ENCODE measurements at places on chromosomes 12 and 14. TPM values are rescaled to one million over a fixed set of nuclear protein-coding genes. Genes with fewer than 3 reads are reported as not detected.

- DNase-seq: no peak
Measured at GRCh38 chr12:90999527-90999926, 5.2 kb downstream of the EPYC start.

DNA sequence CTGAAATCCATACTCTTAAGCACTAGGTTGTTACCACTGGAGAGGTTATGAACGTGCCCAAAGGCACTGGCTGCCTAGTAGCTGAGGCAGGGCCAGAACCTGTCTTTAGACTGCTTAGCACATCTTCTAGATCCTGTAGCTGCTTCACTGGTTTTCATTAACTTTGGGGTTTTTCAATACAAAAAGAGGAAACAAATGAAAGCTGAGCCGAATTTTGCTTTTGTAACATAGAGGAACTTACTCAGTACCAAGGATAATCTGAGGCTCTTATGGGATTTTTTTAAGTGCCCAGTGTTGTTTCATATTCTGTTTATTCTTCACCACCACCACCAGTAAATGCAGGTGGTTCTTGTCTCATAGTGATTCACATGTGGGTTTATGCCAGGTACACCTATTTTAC is 396.1 kb downstream of the RAD51B start:
- DNase-seq: no peak

The ANO2 gene
- total RNA-seq: not detected

DNA sequence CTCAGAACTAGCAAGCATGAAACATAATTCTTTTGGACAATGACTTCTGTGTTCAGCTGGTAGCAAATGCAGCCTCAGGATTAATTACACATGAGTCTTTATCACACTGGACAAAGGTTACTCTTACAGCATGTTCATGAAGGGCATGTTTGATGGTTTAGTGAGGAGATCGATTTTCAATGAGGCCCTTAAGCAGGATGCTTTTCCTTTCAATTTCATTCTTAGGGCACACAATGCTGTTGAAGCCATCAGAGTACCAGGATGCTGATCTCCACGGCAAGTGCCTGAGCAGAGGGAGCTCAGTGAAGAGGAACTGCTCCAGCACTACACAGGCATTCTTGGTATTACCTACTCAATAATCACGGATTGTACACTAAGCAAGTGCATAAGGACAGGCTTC is 542.0 kb downstream of the SNAPC1 start:
- DNase-seq: no peak

The PPP1R1A gene
- total RNA-seq: not detected

- DNase-seq: no peak
Measured at GRCh38 chr12:32536000-32536345, 136.6 kb downstream of the FGD4 start.

DNA sequence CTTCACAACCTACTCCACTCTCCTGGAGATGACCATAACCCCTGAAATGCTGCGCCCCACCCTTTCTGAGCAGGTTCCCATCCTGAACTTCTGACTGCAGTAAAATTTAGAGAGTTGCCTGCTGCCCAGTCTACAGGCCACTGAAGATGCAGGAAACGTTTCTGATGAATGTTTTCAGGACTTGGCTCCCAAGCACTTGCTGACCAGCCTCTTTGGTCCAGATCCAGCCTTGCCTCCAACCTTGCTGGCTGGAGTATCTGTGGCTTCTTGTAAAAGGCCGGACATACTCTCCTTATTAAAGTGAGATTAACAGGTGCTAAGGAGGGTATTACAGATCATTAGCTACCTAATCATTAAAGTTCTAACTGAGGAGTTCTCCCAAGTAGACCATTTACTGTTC is 70.3 kb upstream of the STXBP6 start:
- no peak for DNase-seq

The SCN8A gene
- 0.64 TPM for total RNA-seq

GRCh38 chr14:86013641-86014040 is 483.7 kb downstream of the FLRT2 start:
- DNase-seq: no peak

DNA sequence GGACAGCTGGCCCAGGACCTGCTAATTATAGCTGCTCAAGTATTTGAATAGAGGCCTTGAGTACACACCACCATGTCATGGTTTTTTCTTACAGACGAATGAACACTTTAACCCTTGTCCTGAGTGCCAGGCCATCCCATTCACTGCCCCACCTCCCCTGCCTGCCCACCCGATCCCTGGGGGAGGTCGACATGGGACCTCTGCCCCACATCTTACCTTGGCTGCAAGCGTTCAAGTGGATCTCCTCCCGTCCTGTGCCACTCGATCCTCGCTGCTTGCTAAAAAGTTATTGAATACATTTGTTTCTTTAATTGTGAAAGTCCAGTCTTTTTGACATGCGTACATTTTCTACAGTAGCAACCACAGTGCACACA is 10.3 kb downstream of the RTL1 start:
- no peak for DNase-seq

The LIN52 gene
- total RNA-seq: 13.5 TPM

DNA sequence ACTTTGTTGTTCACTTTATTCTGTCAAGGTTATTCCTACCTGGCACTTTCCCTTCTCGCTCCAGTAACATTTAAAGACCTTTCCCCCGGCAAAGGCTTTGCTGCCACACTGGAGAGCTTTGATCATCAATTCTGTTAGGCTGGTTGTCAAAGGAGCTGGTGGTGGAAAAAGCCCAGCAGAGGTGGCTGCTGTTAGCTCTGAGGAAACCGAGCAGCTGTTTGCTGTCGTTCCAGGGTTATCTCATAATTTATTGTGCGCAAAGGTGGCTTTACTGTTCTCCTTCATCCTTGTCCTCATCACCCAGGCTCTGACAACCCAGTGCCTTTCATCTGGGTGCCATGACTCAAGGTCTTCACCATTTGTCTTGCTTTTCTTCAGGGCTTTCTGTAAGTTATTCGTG is 38.2 kb upstream of the CRADD start:
- no peak for DNase-seq

DNA sequence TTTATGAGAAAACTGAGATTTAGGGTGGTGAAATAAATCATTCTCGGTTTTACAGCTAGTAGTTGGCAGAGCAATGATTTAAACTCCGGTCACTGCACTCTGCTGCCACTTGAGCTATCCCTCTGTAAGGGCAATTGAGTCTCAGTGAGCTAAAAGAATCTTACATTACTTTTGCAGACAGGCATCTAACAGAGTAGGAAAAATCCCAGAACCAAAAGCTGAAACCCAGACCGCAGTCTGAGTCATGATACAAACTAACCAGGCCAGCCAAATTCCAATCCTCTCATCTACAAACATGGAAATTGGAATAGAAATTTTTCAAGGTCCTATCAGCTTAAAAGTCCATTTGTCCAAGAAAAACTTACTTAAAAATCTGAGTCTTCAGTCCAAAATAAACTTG is 73.7 kb downstream of the ANKS1B start:
- no peak for DNase-seq

DNA sequence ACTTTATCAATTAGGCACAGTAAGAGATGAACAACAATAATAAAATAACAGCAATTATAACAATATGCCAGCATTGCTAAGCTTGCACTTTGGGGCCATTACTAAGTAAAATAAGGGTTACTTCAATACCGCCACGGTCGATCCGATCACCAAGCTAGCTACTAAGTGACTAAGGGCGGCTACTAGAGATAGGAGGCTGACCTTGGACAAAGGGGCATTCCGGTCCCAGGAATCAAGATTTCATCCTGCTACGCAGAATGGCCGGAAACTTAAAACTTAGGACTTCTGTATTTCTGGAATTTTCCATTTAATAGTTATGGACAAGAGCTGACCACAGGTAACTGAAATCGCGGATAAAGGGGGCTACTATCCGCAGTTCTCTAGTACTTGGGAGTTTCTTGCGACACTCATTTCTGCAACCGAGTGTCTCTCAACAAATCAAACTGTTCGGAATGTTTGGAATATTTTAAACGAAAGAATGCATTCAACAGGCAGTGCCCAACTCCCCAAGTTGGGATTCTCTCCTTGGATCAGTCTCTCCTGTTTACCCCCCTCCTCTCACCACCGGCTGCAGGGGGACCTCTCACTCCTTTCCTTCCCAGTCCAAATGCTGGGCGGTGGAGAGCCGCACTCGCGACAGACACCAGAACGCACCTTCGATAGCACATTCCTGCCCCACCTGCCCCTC is 650 bp downstream of the HEBP1 start:
- no peak for DNase-seq

DNA sequence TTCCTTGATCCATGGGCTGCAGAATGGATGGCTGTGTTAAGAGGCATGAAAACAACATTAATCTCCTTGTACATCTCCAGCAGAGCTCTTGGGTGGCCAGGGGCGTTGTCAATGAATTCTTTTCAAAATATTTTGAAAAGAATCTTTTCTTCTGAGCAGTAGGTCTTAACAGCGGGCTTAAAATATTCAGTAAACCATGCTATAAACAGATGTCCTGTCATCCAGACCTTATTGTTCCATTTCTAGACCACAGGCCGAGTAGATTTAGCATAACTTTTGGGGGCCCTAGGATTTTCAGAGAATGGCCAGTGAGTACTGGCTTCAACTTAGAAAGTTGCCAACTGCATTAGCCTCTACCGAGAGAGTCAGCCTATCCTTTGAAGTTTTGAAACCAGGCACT is 130.2 kb downstream of the RAD51B start:
- no peak for DNase-seq

The GNPTAB gene
- 19.6 TPM for total RNA-seq

DNA sequence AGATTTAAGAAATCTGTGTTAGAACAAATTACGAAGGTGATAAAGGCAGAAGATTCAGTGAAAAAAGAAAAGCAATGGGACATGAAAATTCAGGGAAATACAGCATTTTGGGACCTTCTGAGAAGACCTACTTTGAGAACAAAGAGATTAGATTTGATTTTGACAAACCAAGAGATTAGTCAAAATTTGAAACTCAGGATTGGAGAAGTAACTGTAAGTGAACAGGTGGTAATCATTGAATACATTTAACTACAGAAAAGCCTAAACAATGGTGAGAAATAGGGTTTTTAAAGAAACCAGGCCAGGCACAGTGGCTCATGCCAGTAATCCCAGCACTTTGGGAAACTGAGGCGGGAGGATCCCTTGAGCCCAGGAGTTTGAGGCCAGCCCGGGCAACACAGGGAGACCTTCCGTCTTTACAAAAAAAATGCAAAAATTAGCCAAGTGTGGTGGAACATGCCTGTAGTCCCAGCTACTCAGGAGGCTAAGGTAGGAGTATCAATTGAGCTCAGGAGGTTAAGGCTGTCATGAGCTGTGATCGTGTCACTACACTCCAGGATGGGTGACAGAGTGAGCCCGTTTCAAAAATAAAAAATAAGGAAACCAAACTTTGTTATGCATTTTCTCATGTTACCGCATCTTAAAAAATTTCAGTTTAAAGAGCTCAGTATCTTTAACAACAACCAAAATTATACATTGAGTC is 8.9 kb upstream of the SAV1 start:
- no peak for DNase-seq

Measured in activated CD4-positive, alpha-beta memory T cell treated with anti-CD3 and anti-CD28 coated beads for 36 hours (primary cell).